Right lobe of liver (tissue), 6 donors: ENCODE measurements at places on chromosomes 6 and 20. TPM values are rescaled to one million over a fixed set of nuclear protein-coding genes. Genes with fewer than 3 reads are reported as not detected.

PAX1 gene
- not detected for total RNA-seq

TSPYL4 gene
- total RNA-seq = 2.9 TPM

PERP gene
- 57.4 TPM for total RNA-seq

OPRL1 gene
- 0.31 TPM for total RNA-seq

SIGLEC1 gene
- total RNA-seq = 13.9 TPM

MOG gene
- not detected for total RNA-seq

HTR1E gene
- not detected for total RNA-seq

BANF2 gene
- not detected for total RNA-seq

ZSCAN23 gene
- 0.27 TPM for total RNA-seq
